ENCODE measurements at places on chromosomes 7 and 10.

GRCh38 chr7:51261117-51261835 is 55.3 kb downstream of the COBL start:
- no peak for DNase-seq

DNA sequence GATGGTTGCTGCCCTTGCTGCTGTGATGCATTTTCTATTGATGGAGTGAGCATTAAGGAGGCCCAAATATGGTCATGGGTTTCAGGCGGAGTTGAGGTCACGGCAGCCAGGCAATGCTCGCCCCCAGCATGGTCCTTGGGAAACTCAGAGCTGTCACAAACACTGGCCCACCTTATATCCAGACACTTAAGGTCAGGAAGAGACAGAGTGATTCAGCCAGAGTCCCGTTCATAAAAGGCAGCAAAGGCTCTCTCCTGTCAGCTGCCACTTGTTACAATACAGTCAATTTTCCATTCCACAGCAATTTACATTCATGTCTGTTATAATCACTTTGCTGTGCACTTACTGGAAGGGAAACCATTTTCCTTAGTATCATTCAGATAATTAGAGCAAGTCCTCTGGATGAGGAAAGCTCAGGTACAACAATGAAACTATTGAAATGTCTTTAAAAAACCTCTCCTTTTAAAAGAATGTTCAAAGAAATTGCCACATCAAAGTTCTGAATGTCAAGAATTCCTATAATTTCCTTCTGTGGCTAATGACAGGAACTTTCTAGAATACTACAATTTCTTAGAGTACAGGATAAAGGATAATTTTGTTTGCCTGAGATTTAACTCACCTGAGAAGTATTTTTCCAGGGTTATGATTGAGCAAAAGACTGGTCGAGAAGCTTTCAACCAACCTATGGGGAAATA is 14.8 kb upstream of the ANKRD1 start:
- DNase-seq, result no peak

GRCh38 chr7:43140186-43140585 is 27.7 kb downstream of the HECW1 start:
- no peak for DNase-seq

GRCh38 chr7:140646931-140647647 is 6.5 kb upstream of the DENND2A start:
- DNase-seq, result no peak

DNA sequence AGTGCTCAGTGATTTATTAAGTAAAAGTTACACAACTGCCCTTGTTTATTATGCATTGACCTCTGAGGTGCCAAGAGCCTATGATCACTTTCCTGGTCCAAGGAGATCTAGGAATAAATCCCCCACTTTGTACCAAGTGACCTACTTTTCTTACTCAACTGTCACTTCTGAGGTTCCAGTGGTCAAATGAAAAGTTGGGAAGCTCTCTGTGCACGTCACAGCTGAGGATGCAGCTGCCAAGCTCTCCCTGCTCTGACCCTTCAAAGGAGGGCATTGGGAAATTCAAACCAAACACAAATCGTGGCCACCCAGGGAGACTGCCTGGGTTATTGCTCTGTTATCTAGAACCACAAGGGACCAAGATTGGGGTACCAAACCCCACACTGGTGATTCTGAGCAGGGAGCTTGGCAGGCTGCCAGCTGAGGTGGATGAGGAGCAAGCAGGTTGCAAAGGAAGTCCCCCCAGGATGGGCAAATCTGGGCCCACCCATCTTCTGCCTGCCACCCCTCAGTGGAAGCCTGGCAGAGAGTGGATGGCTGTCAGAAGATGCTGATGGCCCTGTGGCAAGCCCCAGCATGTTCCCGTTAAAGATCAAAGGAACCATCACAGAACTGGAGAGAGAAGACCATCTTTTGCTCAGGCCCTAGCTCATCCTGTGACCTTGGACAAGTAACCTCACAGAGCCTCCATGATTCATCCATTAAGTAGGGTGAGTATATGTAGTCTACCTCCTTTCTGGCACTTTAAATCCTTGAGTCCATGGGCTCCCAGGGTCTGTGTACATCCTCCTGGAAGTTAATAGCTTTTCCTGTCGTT is 106.8 kb downstream of the PPP1R3C start:
- no peak for DNase-seq

Measured in NCI-H2029 (cell line).